ENCODE measurements at places on chromosomes 12 and 14.

DNA sequence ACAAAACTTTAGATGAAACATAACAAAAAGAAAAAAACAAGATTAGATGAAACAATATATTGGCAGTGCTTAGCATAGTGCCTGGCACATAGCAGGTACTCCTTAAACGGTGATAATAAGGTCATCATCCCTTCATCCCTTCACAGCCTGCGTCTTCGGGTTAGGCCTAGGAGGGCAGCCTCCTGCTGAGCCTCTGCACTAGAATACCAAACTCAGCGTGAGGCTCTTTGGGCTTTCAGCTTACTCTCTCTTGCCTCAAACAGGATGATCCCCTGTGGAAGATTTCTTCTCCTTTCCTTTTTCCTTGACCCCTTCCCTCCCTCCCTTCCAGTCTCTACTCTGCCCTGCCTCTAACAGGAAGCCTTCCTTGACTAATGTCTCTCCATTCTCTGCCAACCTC is 14.4 kb upstream of the FIGNL2 start:
- no peak for DNase-seq

GRCh38 chr14:78319887-78320635 is 149.9 kb downstream of the NRXN3 start:
- no peak for DNase-seq

DNA sequence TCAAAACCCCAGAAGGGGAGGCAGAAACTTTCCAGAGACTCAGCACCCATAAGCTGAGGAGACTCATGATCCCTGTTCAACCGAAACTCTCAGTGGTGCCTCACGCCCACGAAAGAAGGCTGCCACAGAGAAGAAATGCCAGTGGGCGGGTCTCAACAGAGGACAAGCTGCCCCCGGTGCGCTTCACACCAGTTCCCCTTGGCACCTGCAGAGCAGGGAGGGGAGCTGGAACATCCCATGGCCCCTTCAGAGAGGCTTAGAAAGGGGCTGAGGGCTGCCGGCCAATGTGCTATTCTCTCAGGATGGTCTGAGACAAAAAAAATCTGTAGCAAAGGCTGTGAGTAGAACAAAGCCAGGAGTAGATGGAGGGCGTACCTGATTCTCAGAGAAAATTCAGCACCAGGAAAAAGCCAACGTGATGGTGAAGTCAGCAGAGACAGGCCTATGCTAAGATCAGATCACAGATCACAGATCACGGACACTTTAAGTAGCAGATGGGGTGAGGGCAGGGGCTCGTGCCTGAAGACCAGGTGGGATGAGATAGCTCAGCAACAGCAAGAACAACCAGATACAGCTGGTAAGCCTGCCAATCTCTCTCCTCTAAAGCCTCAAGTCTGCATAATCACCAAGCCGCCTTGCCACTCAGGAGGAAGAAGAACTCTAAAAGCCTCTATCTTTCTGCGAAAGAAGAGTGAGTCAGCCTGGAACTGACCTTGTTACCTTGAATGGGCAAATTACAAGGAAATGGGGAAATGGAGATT is 206.4 kb upstream of the GRIP1 start:
- no peak for DNase-seq

DNA sequence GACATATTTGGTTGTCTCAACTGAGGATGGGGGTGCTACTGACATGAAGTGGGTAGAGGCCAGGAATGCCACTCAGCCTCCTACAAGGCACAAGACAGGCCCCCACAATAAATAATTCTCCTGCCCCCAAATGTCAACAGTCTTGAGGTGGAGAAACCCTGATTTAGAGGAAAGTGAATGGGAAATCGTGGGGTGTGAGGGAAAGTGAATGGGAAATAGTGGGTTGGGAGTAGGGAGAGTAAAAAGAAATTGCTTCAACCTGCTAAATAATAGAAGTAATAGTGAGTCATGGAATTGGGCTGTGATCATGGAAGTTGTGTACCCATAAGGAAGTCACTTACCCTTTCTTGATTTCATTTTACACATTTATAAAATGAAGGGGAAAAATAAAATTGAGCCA is 16.7 kb upstream of the TMEM233 start:
- DNase-seq: no peak

DNA sequence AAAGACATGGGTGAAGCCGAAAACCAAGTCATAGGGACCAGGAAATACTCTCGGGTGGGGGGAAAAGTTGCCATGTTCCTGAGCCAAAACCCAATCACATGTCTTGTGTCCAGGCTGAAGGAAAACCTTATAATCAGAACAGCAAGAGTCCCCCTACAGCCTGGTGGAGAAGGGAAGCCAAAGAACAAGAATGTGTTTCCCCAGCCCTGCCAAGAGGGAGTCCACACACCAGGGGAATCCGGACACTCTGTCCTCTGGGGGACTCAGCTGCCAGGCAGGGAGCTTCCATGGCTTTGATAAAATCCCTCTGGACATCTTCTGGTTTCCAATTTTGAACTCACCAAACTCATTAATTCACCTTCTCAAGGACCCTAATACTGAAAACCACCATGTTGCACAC is 273.0 kb downstream of the FOXN3 start:
- DNase-seq: no peak

- DNase-seq: no peak
These were observed 3.2 kb upstream of the GSC start for GRCh38 chr14:94773061-94773648.

GRCh38 chr12:32946504-32947131 is 50.0 kb upstream of the PKP2 start:
- DNase-seq: no peak

DNA sequence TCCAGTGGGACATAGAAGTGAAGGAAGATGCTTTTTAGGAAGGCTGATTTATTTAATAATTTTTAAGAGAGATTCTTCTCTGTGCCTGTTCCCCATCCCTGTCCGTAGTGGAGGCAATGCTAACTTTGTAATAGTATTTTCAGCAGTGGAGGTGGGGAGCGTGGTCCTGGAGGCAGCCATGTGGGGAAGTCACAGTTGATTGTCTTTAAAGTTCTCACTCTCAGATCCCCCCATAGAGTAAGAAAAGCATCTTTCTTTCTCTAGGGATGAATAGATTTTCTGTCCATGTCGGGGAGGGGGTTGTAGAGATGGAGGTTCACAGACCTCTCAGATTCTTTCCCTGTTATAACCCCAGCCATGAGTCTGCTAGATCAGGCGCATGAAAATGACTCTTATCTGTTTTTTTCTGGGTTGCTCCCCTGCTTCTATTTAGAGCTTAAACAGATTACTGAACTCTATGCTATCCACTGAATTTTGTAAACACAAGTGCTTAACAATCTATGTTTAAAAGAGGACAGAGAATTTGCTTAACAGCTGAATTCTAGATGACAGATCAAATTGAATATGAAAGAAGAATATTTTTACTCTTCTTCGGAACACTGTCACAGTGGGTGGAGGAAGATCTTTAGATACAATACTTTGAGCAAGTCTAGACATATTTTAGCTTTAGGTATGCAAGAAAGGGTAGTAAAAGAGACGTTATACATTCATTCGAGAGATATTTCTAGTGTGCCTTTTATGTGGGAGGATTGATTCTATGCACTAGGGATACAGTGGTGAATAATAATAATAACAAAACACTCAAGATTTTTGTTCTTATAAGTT is 25.3 kb downstream of the TMEM117 start:
- peak; percentile 35 for DNase-seq

DNA sequence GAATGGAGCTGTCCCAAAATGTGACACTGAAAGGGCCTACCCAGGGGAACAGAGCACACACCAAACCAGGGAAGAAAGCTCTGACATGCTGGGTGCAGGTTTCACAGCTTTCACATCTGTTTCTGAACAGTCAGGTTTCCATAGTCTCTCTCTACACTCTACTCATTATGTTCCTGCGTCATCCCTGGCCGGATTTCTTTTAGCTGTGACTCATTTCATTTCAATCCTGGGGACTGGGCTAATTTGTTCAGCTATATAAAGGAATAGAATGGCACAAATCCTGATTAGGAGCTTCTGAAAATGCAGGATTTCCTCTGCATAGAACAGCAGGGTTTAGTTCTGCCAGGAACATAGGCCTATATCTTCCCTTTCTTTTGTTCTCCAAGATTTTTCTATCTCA is 649.8 kb downstream of the RPS29 start:
- DNase-seq: no peak

- no peak for DNase-seq
These were observed 40.1 kb upstream of the STAB2 start for GRCh38 chr12:103546959-103547358.

GRCh38 chr12:11669348-11669747 is 19.9 kb downstream of the ETV6 start:
- no peak for DNase-seq

GRCh38 chr14:91392623-91393303 is 24.9 kb downstream of the CCDC88C start:
- DNase-seq: peak; percentile 57

GRCh38 chr12:58731096-58731495 is 189.2 kb downstream of the LRIG3 start:
- DNase-seq: no peak

DNA sequence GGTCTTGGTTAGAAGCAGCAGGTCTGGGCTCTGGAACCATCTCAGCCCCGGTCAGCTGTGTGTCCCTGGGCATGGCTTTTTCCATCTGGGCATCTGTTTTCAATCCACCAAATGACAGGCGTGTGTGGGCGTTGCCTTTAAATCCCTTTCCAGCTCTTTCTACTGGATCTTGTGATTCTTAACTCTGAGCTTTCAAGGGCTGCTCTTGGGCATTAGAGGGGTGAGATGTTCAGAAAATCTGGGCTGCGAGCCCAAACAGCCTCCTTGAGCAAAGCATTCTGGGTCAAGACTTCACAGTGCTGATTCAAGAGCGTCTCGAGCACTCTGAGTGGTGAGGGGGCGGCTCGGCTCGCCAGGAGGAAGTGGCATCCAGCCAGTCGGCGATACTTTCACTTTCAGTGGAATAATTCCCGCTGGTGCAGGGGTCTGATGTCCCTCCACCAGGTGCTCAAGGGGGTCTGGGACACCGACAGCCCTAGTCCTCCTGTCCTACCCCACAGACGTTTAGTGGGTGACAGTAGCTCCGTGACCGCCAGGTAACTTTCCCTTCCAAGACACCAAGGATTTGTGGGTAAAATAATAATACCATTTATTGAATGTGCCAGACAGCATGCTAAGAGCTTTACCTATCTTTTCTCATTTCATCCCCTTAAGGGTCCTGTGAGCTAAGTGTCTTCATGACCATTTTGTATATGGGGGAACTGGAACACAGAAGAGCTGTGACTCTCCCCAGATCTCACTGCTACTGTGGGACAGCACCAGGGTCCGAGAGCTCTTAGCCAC is 114.0 kb downstream of the PLXNC1 start:
- peak; percentile 74 for DNase-seq

DNA sequence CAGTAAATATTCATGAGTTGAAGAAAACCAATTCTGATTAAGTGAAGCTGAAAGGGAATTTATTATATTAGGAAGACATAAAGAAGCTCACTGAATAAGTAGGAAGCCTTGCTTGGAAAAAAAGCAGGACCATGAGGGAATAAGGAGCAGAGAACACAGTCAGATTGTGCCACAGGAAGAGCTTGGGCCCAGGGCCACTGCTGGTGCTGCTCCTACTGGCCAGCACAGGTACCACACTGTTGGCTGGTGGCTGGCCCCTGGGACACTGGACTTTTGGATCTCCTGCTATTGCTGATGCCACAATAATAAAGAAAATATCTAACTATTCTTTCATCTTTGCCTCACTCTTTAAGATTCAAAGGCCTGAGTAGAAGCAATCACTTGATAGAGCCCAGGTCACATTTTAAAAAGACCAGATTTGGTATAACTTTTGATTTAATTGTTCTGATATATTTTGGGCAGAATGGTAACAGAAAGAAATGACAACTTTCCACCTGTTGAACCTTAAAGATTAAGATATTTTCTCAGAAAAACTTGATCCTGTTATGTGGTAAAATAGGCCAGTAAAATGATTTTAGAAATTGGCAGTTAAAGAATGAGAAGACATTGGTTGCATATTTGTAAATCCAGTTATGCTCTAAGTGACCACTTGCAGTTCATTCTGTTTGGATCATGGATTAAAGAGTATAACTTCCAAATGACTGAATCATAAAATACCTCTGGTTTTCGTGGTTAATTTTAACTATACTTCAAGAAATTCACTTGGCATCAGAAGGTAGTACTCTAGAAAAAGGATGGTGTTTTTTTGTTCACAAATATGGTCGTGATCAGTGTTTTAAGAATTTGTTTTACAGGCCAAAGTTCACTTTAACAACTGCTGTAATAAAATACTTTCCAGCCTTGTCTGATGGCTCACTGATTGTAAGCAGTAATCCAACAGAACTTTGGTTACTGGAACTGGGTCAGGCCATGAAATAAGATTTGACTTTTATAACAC is 68.3 kb downstream of the DERA start:
- DNase-seq: peak; percentile 24

DNA sequence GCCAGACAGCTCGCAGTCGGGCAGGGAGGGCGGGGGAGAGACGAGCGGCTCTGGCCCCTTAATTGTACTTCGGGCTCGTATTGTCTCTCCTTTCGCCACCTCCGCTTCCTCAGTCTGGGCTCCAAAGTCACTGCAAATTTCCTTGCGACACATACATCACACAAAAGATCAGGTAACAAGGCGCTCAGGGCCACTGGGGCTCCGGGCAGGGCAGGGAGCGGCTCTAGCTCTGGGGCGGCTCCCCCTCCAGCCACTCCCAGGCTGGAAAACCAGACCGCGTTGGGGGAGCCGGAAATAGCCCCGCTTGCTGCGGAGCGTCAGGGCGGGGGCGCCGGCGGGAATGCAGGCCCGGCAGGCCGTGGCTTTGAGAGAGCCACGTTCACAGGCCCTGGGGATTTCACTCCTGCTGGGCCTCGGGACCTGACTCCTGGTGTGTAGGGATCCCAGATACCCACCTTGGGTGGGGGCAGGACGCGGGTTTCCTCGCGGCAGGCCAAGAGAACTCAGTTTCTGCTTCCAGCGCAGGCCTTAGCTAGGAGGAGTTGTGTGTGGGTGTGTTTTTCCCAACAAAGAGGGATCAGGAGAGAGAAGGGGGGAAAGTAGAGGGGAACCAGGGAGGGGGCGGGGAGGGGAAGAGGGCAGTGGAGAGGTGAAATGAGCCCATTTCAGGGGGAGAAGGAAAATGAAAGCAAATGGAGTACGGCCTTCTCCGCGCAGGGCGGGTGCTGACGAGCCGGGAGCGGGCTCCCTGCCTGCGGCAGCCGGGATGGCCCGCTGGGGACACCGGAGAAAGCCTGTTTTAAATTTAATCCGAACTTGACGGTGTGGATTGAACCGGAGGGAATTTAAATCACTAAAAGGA is 4.4 kb upstream of the HOXC9 start:
- no peak for DNase-seq

DNA sequence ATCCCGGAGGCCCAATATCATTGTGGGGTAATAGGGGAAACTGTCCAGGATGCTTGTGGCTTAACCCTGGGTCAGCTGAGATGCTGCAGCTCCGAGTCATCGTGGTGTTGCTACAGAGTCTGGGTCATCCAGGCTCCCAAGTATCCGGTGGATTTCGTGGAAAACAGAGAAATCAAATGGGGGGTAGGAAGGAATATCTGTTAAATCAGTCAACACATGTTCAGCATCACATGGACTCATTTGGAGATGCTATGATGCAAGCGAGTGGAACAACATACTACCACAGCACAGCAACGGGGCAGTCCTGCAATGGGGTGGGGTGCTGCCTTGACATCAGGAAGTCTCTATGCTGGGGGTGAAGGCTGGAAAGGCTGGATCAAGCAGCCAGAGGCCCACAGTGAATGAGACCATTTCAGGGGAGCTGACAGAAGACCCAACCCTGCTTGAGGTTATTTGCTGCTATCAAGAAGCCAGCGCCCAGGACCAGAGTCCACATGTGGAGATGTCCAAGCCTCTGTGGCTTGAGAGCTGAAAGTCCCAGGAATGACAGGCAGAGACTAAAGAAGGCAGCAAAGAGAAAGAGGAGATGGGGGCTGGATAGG is 22.9 kb downstream of the VDR start:
- peak; percentile 81 for DNase-seq

Measured in bronchial epithelial cell (primary cell).